Peyer's patch (tissue), 4 donors: ENCODE measurements at places on chromosomes 13 and 19.

GRCh38 chr19:1503089-1503924 lies 9.5 kb downstream of the ADAMTSL5 start:
- DNase-seq, result peak; percentile 80

DNA sequence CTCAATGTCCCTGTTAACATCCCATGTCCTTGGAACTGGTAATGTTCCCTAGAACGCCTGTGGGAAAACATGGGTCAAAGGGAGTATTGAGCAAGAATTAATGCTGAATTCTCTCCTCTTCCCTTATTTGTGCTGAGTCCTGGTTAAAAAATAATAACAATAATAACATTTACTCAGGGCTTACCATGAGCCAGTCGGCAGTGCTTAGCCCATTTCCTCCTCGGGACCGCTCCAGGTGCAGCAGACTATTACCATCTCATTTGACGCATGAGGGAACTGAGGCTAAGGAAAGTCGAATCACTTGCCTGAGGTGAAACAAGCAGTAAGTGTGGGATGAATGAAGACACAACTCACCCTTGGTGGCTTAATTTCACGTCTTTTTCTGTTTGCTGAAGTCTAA lies 33.6 kb upstream of the SLC15A1 start:
- DNase-seq, result no peak

DNA sequence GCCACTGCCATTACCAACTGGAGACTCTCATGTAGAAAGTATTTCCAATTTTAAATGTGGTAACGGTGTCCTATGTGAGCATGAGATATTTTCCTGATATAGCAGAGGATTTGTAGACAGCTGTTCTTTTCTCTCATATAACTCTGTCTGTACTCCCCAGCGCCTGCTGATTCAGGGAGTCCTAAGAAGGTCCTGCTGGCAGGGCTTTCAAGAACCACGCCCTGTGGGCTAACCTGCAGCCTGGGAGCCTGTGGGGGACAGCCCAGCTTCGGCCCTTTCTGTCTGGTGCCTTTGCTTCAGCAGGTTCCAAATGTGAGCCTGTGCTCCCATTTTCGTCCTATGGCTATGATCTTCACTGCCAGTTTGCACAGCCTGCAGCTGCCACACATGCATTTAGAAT lies 316.8 kb downstream of the ATP8A2 start:
- DNase-seq, result no peak

- no peak for DNase-seq
Observed at GRCh38 chr13:112103961-112104880, 37.3 kb downstream of the SOX1 start.

DNA sequence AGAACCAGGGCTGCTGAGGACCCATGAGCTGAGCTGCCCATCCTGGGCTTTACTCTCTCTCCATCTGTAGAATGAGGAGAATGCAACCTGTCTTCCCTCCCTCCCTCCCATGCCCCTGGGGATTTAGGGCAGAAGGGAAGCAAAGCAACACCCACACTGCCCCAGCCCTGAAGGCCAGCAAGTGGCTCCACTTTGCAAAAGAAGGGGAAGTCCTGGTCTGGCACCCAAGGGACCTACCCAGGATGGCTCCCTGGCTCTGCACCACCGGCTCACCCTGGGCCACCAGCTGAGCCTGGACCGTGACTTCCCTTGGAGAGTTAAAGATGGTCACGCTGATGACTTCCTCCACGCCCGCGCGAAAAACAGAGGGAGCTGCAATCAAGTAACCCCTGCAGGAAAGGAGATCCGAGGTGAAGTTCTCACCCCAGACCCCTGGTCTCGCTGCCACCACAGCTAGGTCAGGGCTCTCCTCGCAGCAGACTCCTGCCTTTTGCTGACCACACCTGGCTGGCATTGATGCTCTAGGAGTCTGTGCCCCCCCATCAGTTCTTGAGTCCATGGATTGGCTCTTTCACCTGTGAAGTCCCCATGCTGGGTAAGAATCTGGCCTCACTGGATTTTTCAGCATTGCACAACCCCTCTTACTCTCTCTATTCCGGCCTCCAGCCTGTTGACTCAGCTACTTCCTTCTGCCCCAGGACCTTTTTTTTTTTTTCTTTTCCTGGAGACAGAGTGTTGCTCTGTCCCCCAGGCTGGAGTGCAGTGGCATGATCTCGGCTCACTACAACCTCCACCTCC lies 4.6 kb downstream of the CPAMD8 start:
- DNase-seq, result no peak

DNA sequence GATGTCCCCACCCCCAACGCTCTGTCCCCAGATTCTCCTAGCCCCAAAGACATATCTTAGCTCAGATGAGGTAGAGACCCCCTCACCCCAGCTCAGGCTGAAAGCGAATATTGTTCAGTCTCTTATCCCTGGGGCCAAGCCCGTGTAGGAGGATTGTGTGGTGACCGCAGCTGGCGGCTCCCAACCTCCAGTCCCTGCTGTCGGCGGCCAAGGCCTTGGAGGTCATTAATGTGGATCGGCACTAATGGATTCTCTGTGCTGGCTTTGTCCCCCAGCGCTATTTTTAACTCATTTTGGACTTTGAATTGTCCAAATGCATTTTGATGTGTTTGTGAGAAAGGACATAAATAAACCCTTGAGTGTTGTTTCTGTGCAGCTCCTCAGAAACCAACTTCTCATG lies 124.2 kb downstream of the UQCRFS1 start:
- DNase-seq, result no peak

DNA sequence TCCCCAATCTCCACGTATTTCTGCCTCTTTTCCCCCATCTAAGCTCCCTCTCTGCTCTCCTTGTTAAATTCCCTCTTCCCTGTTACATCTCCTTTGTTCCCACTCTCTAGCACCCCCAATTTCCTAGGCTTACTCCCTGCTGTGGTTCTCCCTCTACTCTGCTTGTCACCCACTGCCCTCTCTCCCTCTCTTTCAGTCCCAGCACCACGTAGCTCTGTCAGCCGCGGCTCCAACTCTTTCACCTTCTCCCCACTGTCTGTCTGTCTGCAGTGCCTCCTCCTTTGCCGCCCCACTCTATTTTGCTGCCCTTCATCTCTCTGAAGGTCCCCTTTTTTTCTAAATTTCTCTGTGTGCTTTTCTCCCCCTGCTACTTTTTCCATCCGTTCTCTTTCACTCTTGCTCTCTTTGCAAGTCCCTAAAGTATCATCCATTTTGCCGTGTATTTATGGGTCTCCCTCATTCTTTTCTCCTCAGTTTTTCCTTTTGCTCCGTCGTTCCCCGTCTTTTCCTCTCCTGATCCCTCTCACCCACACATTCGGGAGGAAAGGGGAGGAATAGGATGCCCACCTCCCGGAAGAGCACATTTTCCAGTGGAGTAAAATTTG lies 937 bp downstream of the ZNF841 start:
- no peak for DNase-seq

DNA sequence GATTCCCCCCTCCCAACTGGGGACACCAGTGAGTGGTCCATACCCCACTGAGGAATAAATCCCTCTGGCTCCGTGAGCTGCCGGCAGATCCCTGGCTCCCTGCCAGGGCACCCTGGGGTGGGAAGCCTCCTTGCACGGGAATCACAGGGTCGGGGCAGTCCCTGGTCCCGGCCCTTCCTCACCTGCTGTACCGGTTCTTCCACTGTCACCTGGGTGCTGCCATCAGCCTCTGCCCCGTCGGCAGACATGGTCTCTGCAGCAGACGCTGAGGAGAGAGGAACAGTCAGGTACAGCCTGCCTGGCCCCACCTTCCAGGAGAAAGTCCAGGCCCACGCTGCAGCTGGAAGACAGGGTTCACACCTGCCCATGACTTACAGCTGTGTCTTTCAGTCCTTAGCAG lies 6.3 kb downstream of the PLIN3 start:
- DNase-seq, result peak; percentile 91

GRCh38 chr13:77521194-77521593 lies 14.3 kb upstream of the SCEL start:
- no peak for DNase-seq

DNA sequence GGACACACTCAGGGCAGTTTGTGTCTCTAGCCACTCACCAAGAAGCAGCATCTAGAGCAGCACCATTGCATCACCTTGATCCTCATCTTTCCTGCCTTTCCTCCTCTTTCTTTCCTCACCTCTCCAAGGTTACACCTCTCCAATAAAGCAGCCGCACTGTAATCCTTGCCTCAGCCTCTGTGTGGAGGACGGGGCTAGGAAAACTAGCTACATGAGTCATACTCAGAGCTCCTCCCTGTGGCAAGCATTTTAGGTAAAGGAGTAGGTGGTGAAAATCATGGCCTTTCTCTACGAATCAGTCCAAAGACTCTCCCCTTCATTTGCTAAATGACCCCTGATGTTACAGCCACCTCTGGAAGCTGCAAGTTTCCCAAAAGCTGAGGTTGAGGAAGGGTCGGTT lies 108.9 kb downstream of the DNAJC15 start:
- no peak for DNase-seq

- DNase-seq, result no peak
Observed at GRCh38 chr19:46380690-46381089, 32.7 kb downstream of the CCDC8 start.

DNA sequence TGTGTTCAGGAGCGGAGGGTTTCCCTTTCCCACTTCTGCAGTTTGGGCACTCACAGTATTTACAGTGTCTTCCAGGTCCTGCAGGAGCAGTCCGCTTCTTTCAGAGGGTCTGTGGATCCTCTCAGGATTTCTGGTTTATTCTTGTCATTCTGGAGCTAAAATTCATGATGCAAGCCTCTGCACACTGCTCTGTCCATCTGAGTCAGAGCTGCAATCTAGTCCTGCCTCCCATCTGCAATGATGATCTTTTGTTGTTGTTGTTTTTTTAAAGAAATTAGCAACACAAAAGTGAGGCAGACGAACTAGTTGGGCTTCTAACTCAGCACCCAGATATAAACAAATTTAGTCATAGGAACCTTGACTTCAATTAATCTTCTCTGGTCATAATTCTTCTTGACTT lies 86.5 kb downstream of the DLEU7 start:
- no peak for DNase-seq

DNA sequence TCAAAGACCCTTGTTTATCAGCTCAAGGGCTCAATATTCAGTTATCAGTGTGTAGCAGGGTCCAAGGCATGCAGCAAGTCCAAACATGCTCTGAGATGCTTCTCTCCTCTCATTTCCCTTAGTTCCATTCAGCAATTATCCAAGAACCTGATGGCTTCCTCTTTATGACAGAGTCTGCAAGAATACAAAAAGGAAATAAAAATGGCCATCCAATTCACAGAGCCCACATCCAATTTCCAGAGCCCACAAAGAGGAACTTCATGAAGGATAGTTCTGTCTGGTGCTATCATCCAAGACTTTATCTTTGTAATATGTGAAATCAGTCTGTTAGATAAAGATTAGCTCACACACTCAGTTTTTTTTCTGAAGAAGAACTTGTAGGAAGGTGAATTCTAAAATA lies 217.2 kb downstream of the LACC1 start:
- DNase-seq, result no peak

- DNase-seq, result peak; percentile 34
Observed at GRCh38 chr13:113845723-113846635, 17.9 kb downstream of the GAS6 start.
